Tongue (tissue), 3 donors: ENCODE measurements at places on chromosomes 12 and 14.
A peak's percentile ranks its signal among the peaks of the same experiment; 100 is the strongest.

GRCh38 chr14:64663174-64663573, 41.0 kb upstream of the PLEKHG3 start:
- no peak for DNase-seq

GRCh38 chr12:120428597-120429229, 9.2 kb upstream of the COX6A1 start:
- no peak for DNase-seq

DNA sequence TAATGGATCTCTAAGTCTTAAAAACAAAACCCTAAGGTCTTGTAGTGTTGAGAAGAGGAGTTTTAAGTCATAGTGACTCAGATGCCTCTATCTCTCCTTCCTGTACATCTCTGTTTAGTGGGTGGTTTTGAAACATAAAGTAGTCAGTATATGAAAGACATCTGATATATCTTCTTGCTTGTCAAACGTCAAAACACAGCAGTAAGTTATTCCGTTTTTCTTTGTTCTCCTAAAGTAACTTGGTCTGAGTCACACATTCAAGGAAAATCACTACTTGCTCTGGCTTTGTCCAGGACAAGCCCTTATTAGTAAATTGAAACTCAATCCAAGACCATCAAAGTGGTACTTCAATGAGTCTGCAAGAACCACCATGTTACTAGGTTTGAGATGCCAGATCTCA, 1172.5 kb downstream of the BCL11B start:
- no peak for DNase-seq

- peak; percentile 85 for DNase-seq
Measured at GRCh38 chr12:110937104-110937641, 16.8 kb upstream of the MYL2 start.

GRCh38 chr14:103560691-103561090, 1.8 kb downstream of the BAG5 start:
- no peak for DNase-seq

GRCh38 chr14:71588028-71588427, 344.2 kb upstream of the RGS6 start:
- no peak for DNase-seq

DNA sequence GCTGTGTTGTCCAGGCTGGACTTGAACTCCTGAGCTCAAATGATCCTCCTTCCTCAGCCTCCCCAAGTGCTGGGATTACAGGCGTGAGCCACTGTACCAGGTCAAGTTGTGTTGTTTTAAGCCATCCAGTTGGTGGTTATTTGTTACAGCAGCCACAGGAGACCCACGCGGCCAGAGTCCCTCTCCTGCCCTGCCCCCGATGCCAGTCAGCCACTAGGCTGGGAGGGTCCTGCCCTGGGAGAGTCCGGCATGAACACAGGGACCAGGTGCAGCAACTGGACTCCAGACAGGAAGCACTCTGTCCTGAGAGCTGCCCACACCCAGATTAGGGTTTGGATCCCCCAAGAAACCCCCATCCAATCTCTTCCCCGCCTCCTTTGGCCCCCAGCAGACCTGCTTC, 44.1 kb upstream of the FZD10 start:
- no peak for DNase-seq

DNA sequence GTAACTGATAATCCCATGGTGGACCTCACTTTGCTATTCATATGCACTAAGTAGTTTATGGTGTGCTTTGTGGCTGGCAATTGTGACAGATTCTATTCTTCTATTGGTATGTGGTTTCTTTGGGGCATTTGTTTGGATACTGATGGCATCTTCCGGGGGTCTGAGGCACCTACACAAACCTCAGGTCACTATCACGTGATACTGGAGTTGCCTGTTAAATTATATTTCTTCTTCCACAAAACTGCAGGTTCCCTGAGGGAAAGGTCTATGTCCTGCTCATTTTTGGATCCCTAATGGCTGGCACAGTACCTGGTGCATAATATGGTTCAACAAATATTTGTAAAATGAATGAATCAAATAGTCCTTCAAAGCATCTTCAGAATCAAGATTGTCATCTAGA, 49.5 kb upstream of the HELB start:
- DNase-seq = no peak

GRCh38 chr12:51205350-51205749, 12.5 kb downstream of the POU6F1 start:
- DNase-seq = no peak

DNA sequence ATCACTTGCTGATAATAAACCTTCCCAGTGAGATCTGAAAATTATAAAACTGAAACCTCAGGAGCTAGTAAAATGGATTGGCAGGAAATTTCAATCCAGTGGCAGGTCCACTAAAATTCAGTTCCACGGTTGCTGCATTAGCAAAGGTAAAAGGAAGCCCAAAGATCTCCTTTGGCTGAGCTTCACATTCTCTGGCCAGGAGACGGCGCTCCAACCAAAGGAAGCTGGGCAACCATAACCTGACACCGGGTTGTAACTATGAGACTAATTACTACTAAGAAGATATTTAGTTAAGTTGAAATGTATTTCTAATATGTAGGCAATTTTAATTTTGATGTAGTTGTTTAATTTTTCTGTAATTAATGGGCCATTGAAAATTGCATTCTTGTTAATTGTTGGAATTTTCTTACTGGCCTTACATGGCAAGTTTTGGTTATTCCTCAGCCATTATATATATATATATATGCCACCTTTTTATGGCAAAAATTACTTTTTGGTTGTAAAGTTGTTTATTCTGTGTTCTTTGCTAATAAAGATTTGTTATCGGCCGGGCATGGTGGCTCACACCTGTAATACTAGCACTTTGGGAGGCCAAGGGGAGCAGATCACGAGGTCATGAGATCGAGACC, 17.0 kb downstream of the OR8S1 start:
- DNase-seq = peak; percentile 15

GRCh38 chr12:124592050-124592449, 24.6 kb upstream of the NCOR2 start:
- no peak for DNase-seq

DNA sequence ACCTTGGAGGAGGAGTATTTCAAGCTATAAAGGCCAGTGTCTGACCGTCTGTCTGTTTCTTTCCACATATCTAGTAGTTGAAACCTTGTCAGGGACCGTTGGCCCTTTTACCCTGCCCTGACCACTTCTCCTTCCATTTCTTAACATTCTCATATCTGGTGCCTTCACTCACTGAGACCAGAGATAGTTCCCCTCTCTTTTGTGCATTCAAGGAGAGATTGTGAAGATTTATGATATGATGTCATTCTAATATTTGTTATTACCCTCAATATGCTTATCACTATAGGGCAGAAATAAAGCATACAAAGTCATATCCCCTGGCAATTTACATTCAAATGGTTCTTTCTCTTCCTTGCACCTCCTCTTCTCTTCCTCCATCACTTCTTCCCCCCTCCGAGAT, 83.3 kb downstream of the PLXNC1 start:
- DNase-seq = no peak

DNA sequence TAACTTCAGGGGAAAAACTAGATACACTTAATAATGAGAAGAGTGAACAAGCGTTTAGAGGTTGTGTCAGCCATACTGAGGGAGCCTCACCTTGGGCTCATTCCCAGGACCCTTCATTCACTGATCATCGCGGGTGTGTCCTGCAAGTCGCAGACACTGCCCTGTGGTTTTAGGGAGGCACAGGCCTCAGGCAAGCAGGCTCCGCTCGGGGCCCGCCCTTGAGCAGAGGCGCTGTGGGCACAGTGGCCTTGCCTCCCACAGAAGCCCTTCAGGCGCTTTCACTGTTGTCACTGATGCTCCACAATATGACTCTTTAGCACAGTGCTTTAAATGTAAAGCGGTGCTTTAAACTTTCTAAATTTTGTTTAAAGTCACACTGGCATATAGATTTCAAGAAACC, 67.4 kb downstream of the DDX51 start:
- DNase-seq = no peak

DNA sequence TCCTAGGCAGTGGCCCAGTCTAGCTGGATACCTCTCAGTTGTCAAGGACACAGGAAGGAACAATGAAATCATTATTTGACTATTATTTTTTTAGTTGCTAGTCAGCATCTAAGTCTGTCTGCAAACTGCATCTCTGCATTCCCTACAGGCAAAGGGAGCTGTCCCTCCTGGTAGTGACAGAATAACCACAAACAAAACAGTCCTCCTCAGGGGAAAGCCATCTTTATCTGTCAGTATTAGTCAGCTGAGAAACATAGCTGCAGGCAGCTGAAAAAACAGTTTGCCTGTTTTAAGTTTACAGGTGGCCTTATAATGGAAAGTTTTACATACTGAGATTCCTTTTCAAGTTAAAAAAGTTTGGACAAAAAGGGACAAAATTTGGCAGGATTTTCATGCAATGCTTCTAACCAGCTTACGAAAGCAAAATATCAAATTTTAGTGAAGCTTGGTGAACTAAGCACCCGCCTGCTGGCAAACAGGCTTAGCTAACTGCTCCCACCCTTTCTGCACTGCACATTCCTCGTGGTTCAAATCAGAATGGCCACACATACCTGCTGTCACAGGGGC, 29.5 kb downstream of the SLC25A21 start:
- DNase-seq = peak; percentile 31

DNA sequence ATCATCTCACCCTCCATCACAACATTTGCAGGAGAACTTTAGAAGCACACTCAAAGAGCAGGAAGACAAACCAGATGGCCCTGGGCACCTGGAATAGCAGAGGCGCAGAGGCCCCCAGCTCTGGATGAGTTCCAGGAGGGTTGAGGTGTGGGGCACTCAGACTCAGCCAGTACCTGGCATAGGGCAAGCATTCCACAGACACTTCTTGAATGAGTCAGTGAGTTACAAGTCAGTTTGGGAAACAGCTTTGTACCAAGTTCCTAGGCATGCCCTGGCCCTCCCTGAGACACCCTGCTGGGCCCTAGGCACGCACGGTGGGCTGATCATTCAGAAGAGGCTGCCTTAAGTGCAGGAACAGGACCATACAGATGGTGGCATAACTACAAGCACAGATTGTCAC, 54.3 kb downstream of the MAP3K9 start:
- DNase-seq = no peak

DNA sequence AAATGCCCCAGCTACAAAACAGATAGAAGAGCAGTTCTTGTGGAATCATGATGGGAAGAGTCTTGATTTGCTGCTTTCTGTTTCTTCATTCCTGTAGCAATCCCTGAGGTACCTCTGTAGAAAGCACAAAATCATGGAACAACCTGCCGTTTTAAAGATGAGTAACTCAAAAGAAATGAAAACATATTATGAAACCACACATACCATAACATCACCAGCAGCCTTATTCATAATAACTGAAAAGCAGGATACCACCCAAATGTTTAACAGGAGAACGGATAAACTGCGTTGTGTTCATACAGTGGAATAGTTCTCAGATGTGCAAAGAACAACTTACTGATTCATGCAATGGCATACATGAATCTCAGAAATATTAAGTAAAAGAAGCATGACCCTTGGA, 188.1 kb downstream of the RGS6 start:
- no peak for DNase-seq

GRCh38 chr12:76685246-76685678, 78.7 kb upstream of the ZDHHC17 start:
- peak; percentile 85 for DNase-seq

- no peak for DNase-seq
Measured at GRCh38 chr12:49000346-49000745, 1.2 kb upstream of the DDN start.

GRCh38 chr12:4224206-4224889, 49.2 kb upstream of the CCND2 start:
- DNase-seq = no peak
